SIG-M5 (cell line): ENCODE measurements at places on chromosomes 13 and 19.

DNA sequence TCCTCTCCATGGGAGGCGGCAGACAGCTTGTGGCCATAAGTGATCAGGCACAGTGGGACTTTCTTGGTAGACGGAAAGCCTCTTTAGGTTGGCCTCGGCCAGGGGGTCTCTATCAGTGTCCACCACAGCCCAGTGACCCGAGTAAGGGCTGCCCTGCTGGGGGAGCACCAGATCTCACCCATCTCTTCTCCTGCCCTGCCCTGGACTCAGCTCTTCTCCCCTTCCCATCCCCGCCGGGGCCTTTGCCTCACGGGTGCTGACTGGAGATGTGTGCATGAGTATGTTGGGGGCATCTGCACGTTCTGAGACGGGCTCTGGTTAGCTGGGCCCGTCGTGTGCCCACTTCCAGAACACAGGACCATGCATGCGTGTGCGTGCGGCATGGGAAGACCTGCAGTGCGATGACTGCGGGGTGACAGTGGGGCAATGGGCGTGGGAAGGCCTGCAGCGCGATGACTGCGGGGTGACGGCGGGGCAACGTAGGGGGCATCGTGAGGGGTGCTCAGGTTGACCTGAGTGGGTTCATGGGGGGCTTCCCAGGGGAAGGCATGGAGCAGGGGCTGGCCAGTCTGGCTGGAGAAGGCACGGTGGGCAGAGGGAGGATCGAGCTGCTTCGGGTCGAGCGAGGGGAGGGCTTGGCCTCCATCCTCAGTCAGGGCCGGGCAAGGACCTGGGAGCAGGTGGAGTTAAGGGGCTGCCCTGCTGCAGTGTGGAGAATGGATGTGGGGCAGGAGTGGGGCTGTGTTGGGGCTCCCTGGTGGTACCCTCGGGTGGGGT lies 15.9 kb downstream of the EPN1 start:
- DNase-seq: no peak

DNA sequence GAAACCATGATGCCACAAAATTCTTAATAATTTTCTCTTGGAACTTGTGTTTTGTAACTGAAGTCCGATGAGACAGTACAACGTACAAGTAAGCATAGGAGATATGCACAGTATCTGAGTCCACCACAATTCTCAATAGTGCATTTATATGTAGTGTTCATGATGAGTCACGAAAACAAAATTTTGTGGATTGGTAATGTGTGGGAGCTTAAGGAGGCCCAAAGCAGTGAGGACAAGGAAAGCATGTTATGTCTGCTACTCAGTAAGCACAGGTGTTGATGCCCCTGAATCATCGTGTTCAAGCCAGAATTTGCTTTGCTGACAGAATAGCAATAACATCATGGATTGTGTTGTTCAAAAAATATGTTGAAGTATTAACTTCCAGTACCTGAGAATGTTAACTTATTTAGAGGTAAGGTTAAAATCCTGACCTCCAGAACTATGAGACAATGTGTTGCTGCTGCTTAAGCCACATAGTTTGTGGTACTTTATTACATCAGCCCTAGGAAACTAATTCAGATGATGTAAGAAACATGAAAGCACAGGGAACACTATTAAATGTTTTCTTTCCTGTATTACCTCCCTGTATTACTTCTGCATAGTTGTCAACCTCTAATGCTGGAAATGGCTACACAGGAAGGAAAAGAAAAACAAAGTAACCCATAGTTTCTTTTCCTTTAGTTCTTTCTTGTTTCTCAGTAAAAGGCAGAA lies 201.3 kb downstream of the SLITRK6 start:
- DNase-seq: no peak

DNA sequence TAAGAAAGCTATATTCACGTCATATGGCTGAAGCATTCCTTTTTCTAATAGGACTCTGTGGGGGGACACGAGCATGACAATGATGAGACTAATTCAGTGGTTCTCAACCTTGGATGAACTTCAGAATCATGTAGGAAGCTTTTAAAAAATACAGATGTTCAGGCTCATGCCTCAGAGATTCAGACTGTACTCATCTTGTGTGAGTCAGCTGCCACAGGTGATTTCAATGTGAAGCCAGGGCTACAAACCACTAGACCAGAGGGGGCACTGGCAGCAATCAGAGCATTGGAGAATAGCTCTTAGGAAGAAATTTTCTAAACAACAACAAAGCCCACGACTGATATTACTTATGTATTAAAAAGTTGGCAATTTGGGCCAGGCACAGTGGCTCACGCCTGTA lies 91.7 kb downstream of the SERP2 start:
- DNase-seq: no peak

DNA sequence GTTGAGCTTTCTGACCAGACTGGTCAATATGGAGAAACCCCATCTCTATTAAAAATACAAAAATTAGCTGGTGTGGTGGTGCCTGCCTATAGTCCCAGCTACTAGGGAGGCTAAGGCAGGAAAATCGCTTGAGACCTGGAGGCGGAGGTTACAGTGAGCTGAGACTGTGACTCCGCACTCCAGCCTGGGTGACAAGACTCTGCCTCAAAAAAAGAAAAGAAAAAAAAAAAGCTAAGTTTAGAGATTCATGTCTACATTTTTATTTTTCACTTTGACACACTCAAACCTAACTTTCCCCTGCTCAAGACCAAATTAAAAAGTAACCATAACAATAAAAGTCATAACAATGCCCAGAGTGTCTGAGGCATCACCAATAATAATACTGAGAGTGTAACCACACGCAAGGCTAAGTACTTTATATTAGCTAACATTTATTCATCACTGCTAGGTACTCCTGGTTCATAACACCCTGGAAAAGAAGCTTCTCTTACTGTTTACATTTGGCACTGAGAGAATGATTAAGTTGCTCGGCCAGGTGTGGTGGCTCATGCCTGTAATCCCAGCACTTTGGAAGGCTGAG lies 5.7 kb downstream of the IRGC start:
- DNase-seq: no peak
